Fibroblast of skin of left quadriceps (primary cell): ENCODE measurements at places on chromosomes 3 and 15.

GRCh38 chr15:95761501-95762165, 568.9 kb upstream of the NR2F2 start:
- no peak for DNase-seq

DNA sequence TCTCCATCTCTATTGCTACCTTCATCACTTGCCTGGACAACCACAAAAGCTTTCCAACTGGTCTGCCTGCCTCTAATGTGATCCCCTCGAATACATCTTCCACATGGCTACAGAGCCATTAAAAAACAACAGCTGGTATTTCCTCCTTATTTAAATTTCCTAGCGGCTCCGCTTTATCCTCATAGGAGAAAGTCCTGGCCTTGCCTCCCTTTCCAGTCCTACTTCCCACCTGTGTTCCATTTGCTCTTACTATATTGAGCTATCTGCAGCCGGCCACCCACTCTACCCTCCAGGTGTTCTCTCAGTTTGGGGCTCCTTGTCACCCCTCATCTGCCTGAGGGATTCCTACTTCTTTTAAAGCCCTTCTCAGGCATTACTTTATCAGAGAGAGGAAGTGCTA, 49.7 kb upstream of the TSPAN3 start:
- no peak for DNase-seq

GRCh38 chr3:154061001-154061370, 60.2 kb upstream of the ARHGEF26 start:
- DNase-seq, result no peak

- DNase-seq, result peak; percentile 30
Observed at GRCh38 chr3:8317661-8318649, 183.7 kb upstream of the LMCD1 start.

- no peak for DNase-seq
Observed at GRCh38 chr3:40841131-40841530, 316.4 kb downstream of the ZNF621 start.

DNA sequence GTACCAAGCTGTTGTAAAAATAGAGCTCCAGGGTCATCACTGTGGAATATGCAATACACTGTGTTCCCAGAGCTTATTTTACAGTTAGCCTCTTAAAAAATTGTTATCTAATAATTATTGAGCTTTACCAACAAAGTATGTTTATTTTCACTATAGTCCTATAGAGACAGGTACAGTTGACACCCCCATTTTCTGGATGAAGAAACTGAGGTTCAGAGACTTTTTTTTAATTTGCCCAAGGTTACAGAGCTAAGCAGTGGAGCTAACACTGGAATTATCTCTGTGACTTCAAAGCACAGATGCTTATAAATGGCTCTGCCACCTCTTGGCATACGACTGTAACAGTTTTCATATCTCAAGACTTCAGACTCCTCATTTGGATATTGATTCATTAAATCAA, 126.4 kb downstream of the FEZF2 start:
- DNase-seq, result no peak

- DNase-seq, result no peak
Observed at GRCh38 chr3:102205647-102206046, 229.2 kb upstream of the ZPLD1 start.

DNA sequence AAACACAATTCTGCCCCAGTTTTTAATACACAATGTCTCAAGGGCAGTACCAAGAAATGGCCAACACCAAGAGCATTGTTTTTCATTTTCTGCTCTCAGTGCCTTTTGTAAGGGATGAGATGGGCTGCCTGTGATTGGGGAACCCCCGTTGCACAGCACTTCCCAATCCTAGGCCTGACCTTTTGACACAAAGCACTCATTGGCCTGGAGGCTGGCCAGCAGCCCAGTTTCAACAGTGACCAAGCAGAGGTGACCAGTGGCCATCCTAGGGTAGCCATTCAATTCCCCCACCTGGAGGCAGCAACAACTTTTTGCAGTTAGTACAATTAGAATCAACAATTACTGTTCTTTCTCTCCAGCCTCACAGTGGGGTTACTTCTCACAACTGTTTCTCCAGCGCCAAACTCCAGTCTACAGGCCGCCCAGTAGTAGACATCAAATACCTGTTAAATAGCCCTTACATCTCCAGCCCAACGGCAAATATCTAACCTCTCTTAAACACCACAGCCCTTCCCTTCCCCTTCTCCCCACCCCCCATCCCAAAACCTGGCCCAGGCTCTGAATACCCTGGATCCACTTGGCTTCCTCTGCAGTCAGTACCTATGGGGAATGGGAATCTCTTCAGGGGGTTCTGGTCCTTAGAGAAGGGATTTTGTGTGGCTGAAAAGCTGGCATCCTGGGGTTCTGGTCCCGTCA, 8.9 kb upstream of the LRRC2 start:
- no peak for DNase-seq

DNA sequence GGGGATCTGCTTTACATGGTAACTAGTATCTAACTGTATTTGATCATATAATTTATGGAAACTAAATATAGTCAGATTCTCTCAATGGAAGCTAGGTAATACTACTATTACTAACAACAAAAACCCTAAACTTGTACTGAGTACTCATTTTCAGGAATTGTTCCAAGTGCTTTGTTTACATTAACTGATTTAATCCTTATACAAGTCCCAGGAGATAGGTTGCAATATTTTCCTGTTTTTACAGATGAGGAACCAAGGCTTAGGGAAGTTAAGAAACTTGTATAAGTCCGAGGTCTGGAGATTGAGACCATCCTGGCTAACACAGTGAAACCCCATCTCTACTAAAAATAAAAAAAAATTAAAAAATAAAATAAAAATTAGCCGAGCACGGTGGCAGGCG, 7.5 kb upstream of the MTHFS start:
- DNase-seq, result no peak

- DNase-seq, result no peak
Observed at GRCh38 chr15:88603885-88604284, 17.3 kb upstream of the AEN start.

GRCh38 chr3:149536429-149536828, 61.9 kb downstream of the TM4SF4 start:
- no peak for DNase-seq

- peak; percentile 34 for DNase-seq
Observed at GRCh38 chr3:185280572-185281365, 26.9 kb upstream of the EHHADH start.

DNA sequence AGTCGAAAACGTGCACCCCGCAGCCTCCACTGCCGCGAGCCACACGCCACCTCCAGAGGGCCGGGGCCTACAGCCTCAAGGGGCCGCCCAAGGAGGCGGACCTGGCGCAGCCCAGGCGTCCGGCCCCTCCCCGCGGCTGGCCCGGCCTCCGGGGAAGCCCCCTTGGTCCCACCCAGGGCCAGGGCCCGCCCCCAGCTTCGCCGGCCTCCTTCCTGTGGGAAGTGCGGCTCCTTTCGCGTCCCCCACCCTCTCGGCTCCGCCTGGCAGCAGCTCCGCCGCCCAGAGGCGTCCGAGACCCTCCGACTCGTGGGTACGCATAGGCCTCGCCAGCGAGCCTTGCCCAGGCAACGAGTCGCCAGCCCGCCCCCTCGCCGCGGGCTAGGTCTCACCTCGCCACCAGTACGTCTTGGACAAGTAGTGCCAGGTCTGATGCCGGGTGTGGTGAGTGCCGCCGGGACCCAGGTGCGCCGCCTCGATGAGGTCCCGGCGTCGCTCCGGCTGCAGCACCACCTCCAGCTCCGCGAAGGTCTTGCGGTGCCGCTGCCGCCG, 642 bp downstream of the ZBTB11 start:
- peak; percentile 91 for DNase-seq
